ENCODE measurements at places on chromosomes 4 and X.

GRCh38 chr4:18777190-18777930 lies 755.8 kb upstream of the LCORL start:
- DNase-seq, result no peak

- DNase-seq, result no peak
Observed at GRCh38 chr4:145199051-145199716, 18.8 kb upstream of the OTUD4 start.

GRCh38 chrX:66728818-66729271 lies 90.0 kb upstream of the EDA2R start:
- DNase-seq, result peak; percentile 76

- DNase-seq, result peak; percentile 17
Observed at GRCh38 chr4:83599183-83599582, 63.3 kb downstream of the GPAT3 start.

GRCh38 chr4:81571105-81571504 lies 99.4 kb upstream of the RASGEF1B start:
- no peak for DNase-seq

DNA sequence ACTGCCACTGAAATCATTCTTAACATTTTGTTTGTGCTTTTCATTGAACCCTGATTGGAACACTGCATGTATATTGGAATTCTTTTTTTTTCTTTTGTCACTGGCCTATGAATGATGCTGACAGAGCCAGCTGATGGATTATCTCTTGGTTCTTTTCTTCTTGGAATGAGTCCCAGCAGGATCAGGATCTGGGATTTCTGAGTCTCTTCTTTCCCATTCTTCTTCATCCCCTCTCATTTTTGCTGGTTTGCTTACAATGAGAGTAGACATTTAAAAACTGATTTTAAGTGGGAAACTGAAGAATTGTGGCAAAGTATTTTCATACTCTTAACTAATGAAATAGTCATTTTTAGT lies 9.0 kb downstream of the DCUN1D4 start:
- no peak for DNase-seq

DNA sequence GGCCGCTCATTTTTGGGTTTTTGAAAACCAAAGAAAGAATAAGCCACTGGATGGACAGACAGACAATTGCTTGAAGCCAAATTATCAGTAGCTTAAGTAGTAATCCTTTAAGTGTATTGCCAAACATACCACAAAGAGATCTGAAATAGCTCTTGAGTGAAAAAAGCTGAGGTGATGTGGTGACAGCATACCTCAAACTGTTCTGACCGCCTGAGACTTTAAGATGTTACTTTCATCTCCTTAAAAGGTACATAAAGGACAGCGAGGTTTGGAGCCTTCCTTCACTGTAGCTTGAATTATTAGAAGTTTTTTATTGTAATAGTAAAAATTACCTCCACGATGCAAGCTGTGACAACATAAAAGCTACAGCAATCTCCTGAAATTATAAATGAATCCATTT lies 271.5 kb upstream of the FAM241A start:
- DNase-seq, result no peak

- DNase-seq, result no peak
Observed at GRCh38 chrX:37976153-37976552, 30.2 kb upstream of the SYTL5 start.

- no peak for DNase-seq
Observed at GRCh38 chr4:100722866-100723459, 205.1 kb upstream of the EMCN start.

- DNase-seq, result no peak
Observed at GRCh38 chrX:152520653-152521052, 69.5 kb upstream of the GABRA3 start.

DNA sequence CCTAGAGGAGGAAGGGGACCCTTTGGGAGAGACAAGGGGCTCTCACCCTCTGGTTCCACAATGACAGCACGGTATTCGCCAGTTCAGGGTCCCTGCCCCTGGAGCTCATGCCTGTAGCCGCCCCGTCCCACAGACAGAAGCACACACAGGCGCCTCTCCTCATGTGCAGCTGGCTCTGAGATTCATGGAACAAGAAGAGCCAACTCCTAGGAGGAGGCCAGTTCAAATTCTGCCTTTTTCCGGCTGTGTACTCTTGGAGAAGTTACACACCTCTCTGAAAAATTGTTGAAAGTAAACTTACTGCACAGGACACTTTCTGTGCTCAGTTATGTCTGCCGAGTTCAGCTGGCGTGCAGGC lies 15.3 kb downstream of the BLOC1S4 start:
- no peak for DNase-seq
